ENCODE measurements at places on chromosomes 12 and 14. TPM values are rescaled to one million over a fixed set of nuclear protein-coding genes. Genes with fewer than 3 reads are reported as not detected.

ASB2 gene
- total RNA-seq = 0.76 TPM

SERPINA5 gene
- 0.27 TPM for total RNA-seq

TAS2R42 gene
- total RNA-seq = not detected

SPTB gene
- 1.7 TPM for total RNA-seq

TSPAN11 gene
- 0.10 TPM for total RNA-seq

ACOT6 gene
- total RNA-seq = not detected

LMNTD1 gene
- total RNA-seq = not detected

KRT73 gene
- total RNA-seq = not detected

ASPG gene
- total RNA-seq = 0.03 TPM

PLXNC1 gene
- 0.08 TPM for total RNA-seq

AQP2 gene
- not detected for total RNA-seq

ESR2 gene
- total RNA-seq = 0.07 TPM

KLHL33 gene
- total RNA-seq = not detected

LIN52 gene
- total RNA-seq = 3.5 TPM

Measured in A549 treated with dexamethasone at 1 μM for 4 hours (cell line).